ENCODE measurements at places on chromosomes 6 and 20.

DNA sequence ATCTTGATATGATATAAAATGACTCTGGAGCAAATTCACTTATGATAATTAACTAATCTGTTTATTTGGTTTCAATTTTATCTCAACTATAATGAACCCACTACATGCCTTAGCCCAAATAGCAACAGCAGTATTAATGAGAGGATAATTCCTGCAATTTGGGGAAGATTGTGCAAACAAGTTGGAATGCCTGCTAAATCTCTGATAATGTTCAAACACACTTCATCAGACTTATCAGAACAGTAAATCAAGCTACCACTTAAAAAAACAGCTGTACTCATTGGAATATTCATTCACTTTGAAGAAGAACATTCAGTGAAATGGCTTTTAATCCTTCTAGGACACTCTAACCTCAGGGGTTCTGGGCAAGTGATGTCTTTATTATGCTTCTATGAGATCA is 85.4 kb downstream of the CBLN4 start:
- DNase-seq: no peak

DNA sequence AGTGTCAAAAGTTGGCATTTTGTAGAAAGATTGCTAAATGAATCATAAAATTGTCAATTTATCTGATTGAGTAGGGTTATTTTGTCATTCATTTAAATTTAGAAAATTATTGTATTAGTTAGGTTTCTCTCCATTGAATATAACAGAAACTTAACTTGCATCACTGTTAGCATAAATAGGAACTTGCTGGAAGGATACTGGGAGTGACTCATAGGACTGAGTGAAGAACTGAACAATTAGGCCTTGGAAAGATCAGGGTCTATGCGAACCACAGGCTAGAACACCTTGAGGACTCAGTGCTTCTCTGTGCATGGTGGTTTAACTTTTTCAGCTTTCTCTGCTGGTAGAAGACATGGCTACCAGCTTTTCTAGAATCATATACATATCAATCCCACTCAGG is 67.7 kb upstream of the IFNGR1 start:
- DNase-seq: no peak

DNA sequence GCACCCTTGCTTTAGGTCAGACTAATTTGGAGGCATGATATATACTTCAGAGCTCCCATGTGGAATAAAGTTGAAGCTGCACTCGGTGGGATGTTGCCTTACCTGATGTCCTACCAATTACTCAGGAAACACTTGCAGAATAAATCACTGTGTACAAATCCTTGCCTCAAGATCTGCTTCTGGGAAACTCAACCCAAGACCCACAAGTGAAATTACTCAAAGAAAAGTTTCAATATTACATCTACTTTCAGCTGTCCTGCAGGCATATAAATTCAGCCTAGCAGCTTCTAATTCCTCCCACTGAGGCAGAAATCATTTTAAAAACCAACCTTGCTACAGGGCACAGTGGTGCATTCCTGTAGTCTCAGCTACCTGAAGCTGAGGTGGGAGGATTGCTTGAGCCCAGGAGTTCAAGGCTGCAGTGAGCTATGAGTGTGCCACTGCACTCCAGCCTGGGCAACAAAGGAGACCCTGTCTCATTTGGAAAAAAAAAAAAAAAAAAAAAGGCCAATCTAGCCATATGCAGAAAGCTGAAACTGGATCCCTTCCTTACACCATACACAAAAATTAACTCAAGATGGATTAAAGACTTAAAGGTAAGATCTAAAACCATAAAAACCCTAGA is 20.7 kb upstream of the DCDC2 start:
- no peak for DNase-seq

DNA sequence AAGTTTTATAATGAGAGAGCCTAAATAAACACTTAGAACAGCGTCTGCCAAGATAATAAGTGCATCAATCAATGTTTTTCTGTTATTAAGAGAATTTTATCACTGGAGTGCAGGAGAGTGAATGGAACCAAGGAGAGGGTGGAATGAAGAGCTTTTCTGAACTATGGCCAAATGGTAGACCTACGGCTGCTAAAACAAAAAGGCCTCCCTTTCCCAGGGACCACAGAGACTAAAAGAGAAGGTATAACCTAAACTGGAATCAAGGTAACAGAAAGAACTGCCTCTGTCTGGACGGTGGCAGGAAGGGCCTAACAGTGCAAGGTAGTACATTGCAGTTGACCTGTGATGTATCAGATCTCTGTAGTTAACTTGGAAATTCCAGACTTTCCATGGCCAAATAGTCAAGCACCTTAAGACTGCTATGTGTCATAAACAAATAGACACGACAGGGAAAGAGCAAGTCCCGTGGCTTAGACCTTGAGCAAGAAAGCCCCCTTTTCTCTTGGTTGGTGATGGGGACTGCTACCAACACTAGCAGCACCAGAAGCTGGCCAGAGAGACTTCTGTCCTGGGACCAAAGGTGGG is 5.5 kb downstream of the CNKSR3 start:
- no peak for DNase-seq

DNA sequence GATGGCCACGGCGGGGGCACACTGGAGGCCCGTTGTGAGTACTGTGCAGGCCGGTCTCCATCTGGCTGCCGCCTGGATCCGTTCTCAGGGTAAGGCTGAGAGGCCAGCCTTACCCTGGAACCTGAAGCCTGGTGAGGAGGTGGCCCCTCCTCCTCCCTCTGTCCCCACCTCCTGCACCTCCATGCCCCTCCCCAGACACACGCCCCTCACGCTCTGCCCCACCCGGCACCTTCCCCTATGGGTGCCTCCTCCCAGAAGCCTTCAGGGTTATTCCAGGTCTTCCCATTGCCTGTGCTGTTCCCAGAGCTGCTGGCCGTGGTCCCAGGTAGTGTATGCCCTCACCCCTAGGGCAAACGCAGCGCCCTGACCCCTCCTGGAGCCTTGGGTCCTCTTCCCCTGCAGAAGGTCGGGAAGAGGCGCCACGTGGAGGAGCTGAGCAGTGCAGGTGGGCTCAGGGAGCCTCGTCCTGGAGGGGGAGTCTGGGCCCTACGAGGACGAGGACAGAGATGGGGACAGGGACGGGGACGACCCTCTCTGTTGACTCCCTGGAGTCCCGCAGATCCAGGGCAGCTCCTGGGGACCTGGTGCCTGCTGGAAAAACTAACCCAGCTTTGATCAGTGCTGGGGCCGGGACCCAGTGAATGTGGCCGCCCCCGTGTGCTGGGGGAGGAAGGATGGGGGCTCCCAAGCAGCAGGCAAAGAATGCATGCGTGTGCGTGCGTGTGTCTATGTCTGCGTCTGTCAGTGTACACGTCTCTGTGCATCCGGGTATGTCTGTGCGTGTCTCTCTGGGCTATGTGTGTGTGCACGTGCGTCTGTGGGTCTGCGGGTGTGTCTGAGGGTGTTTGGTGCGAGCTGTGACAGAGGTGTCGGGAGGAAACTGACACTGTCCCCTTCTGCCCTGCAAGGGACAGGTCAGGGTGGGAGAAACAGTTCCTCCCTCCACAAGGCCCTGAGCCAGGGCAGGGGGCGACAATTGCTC is 8.2 kb upstream of the HRH3 start:
- no peak for DNase-seq

DNA sequence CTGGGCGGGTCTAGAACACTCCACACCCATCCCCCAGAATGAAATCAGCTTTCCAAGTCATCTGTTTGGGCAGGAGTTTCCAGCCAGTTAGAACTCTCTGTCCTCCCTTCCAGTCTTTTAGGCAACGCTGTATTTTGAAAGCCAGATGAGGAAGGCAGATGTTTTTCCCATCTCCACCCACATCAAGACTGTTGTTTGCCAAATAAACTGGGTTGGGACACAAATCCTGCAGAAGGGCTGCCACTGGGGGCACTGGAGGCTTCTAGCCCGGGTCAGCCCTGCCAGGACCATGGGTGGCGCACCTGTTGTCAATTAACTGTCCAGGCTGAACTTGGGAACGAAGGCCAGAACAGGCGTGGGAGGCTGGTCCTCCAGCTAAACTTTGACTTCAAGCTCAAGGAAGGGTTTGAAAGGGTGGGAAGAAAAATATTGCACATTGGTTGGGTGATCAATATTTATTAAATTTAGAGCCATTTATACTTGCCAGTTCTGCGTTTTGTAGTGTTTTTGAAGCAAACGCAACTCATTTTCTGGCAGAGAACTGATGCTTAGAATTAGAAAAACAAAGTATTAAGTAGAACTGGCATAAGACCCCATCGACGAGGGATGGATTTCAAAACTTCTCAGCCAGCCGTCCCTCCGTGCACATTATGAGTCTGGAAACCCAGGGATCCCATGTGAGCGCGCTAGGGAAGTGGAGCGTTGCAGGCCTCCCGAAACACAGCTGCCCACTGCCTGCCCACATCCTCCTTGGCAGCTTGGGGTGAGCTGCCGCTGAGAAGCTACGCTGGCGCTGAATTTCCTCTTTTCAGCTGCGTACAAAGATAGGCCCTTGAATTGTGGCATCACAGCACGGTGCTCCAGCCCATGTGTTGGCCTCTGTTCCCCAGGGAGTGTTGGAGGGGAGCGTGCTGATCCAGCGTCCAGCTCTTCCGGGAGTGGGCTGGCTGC is 297.4 kb downstream of the QKI start:
- DNase-seq: no peak

DNA sequence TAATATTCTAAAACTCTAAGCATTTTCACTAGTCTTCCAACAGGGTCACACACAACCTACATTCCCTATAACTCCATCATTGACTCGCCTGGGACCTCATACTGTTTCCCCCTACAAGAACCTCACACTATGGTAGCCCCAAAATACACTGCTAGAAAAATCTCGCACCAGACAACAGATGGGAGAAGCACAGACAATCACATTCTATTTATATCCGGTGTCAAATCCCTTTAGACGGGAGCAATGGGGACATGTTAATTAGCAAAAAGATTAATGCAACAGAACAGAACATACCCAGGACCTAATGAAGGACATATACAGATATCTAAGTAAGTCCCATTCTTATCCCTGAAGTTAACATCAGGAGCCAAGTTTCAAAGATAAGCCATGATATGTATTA is 33.6 kb downstream of the TMX4 start:
- DNase-seq: no peak

Measured in iPS DF 6.9 (cell line).